Epithelial cell of proximal tubule (primary cell): ENCODE measurements at places on chromosomes 3 and 15. TPM values are rescaled to one million over a fixed set of nuclear protein-coding genes. Genes with fewer than 3 reads are reported as not detected.

The BOC gene
- 1.0 and 3.5 TPM in 2 replicates for total RNA-seq

The GOLGA8T gene
- total RNA-seq: not detected in 2 replicates

The FOXB1 gene
- not detected in 2 replicates for total RNA-seq

The SCN11A gene
- not detected in 2 replicates for total RNA-seq

The CHL1 gene
- total RNA-seq: 0.17 TPM in 1 of 2 replicates, not detected in the other

The IL5RA gene
- not detected in 2 replicates for total RNA-seq

The ISLR gene
- total RNA-seq: not detected in 2 replicates

The CLPX gene
- total RNA-seq: 20.0 and 24.3 TPM in 2 replicates

The SPPL2A gene
- total RNA-seq: 87.0 and 95.9 TPM in 2 replicates

The HYKK gene
- total RNA-seq: 1.7 and 7.4 TPM in 2 replicates

The MUSTN1 gene
- total RNA-seq: not detected in 2 replicates

The RASL12 gene
- not detected in 2 replicates for total RNA-seq

DNA sequence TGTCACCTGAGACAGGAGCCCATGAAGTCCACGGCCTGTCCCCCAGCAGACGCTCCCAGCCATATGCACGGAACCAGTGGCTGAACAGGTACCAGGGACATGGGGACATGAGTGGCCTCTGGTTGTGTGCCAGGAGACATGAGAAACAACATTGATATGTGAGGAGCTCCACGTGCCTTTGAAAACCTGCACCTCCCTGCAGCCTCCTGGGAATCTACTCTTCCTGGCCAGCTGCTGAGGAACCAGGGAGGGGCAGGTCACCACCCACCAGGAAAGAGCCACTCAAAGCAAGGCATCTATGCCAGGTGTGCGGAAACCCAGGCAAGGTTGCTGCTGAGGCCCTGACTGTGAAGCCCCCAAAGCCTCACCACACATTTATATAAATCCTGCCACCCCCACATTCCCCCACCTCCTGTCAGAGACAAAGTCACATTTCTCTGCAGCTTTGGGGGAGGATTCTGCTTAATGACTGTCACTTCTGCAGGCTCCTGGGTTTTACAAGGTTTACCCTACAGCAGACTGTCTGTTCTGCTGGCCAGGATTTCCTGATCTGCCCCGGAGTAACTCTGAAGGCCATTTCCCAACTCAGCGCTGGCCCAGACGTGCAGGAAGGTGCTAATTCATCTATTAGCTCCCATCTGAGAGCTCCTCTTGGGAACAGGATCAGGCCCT lies 110.8 kb downstream of the ADCY5 start:
- DNase-seq: no peak

DNA sequence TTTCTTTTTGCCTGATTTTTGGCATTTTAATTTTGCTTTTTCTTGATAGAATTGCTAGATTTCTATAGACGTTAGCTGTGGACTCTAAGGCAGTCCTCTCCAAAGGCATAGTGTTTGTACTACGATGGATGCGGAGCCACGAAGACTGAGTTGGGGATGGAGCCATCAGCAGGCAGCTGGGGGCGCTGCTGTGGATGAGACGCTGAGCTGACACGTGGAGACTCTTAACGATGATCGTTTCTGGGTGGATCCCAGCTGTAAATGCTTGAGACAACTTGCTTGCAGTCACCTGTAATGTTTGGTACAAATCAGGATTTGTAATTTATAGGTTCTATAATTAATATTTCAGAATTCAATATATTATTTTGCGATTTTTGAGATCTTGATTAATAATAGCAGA lies 13.3 kb upstream of the PPP1R2 start:
- DNase-seq: no peak

DNA sequence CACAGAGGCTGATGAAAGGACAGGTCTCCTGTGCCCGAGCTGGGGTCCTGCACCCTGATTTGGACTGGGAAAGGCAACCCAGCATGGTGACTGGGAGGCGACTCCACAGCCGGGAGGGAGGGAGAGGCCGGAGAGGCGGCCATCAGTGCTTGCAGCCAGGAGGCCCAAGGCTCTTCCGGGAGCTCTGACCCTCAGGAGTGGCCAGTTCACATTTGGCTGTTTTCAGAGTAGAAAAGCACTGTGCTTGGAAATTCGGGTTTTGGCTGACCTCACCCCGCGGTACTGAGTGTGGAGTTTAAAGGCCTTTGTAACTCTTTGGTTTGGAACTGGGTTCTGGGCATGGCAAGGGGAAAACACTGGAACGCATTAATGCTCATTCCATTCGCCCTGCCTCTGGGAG lies 31.9 kb downstream of the SMAD6 start:
- no peak for DNase-seq

GRCh38 chr3:71625676-71626075 lies 42.1 kb upstream of the FOXP1 start:
- DNase-seq: no peak

GRCh38 chr15:39596358-39597051 lies 15.6 kb downstream of the THBS1 start:
- DNase-seq: no peak

- no peak for DNase-seq
These were observed 35.3 kb downstream of the SRGAP3 start for GRCh38 chr3:9214185-9214584.

GRCh38 chr15:48842501-48842900 lies 31.6 kb upstream of the CEP152 start:
- DNase-seq: no peak

- no peak for DNase-seq
These were observed 937.2 kb downstream of the FHIT start for GRCh38 chr3:60313951-60314461.

- DNase-seq: no peak
These were observed 384 bp upstream of the LEKR1 start for GRCh38 chr3:156825795-156826143.

DNA sequence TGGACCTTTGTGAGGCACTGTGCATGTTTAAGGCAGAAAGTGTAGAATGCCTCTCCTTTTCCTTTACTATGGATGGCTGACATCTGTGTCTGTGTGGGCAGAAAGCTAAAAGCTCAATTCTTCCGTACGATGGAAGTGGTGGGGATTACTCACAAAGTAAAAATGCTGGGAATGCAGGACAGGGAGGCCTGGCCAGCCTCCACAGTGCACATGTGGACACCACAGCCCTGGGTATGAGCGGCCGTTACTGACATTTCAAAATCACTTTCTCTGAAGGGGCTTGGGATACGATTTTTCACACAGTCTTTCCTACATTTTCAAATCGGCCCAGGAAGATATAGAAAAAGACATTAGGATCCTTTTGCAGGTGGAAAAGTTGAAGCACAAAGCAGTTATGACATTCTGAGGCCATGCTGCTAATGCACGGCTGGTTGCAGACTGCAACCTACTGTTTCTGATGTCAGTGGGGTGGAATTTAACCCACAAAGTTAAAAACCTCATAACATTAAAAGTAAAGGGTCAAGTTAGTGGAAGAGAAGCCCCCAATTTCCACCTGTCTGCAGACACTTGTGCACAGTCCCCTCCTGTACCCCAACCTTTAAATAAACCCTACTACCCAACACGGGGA lies 27.9 kb downstream of the EHD4 start:
- peak; percentile 69 for DNase-seq

GRCh38 chr3:140268610-140269009 lies 333.6 kb downstream of the CLSTN2 start:
- DNase-seq: no peak

GRCh38 chr3:72728958-72729467 lies 119.2 kb downstream of the SHQ1 start:
- no peak for DNase-seq

DNA sequence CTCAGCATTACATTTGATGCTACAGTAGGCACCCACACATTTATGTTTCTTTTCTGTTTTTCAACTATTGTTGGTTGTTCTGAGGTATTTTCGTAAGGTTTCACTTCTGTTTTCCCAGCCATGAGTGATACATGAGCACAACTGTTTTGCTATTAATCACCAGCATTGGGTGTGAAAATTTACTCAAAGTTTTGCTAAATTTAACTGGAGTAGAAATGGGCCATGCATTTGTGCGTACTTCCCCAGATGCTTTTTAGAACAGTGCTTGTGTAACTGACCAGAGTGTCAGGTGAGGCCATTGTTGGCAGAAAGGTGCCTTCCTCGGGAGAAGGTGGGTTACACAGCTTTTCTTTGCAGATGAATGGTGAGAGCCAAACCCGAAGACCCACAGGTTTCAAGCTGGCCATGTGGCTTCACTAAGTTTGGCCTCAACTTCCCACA lies 70.4 kb downstream of the ST6GAL1 start:
- no peak for DNase-seq

GRCh38 chr3:178714925-178715832 lies 178.9 kb downstream of the KCNMB2 start:
- no peak for DNase-seq

DNA sequence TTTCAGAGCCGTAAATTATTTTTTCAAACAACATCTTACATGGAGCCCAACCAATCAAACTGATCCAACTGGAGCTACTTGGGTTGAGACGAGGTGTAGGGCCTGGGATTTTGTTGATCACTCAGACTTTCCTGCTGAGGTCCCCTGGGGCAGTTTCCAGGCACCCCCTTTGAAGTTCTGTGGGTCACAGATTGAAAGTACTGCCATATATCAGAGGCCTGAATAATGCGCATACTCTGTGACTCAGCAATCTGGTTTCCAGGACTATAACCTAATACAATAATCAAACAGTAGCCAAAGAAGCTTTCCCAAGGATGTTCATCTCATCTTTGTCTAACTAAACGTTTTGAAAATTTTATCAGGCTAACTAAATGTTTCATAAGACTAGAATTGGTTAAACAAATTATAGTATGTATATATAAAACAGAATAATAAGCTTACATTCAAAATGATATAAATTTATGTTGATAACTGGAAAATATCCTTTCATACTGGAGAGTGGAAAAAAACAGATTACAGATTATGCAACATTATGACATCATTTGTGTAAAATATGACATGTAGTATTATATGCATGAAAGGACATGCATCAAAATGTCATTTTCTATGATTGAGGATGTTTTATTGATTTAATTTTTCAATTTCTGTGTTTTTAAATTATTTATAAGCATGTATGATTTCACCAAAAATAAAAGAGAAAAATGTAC lies 617.1 kb downstream of the NTRK3 start:
- no peak for DNase-seq

DNA sequence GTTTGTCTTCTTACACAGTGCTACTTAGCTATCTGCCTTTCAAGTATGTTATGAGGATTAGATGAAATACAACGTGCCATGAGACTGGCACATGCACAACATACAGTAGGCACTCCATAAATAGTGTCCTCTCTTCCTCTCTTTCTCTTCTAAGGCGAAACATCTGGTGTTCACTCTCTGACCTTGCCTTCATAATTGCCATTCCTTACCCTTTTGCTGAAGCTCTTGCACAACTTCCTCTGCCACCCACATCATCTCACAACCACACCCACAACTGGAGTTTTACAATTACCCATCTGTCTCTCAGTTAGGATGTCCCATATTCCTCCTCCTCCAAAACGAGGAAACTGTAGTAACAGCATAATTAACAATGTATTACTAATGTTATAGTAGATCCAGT lies 26.4 kb upstream of the ACP3 start:
- no peak for DNase-seq

DNA sequence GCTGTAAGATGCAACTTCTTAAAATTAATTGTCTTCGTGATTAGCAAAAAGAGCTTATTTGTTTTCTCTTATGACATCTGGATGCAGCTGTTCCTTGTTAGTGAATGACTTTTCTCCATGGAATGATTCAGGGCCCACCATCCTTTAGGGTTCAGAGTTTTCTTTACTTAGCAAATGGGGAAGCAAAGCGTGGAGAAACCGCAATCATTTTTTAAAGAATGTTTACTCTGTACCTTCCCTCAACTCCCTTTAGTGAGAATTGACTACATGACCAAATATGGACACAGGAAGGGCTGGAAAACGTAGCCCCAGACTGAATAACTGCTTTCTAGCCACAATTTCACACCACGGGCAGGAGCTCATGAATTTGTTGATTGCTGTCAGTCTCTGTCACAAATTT lies 130.1 kb downstream of the EDEM1 start:
- no peak for DNase-seq

GRCh38 chr15:40471105-40471807 lies 472 bp downstream of the CHST14 start:
- no peak for DNase-seq

GRCh38 chr3:149609595-149609994 lies 48.2 kb downstream of the WWTR1 start:
- DNase-seq: no peak

- DNase-seq: no peak
These were observed 619 bp upstream of the CMTM8 start for GRCh38 chr3:32237670-32238452.

GRCh38 chr15:24823473-24823872 lies 131.3 kb upstream of the SNRPN start:
- DNase-seq: no peak

DNA sequence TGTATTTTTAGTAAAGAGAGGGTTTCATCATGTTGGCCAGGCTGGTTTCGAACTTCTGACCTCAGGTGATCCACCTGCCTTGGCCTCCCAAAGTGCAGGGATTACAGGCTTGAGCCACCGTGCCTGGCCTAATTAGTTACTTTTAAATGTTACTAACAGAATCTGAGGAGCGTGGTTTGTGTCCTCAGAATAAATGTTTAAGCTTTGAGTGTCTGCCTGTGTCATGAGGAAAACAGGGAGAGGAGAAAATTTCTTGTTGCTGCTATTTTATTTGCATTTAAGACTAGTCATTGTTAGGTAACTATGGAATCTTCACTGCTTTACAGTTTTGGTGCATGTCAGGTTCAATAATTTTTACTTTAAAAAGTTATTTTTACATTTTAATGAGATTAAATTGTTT lies 68.8 kb downstream of the TCF12 start:
- no peak for DNase-seq

DNA sequence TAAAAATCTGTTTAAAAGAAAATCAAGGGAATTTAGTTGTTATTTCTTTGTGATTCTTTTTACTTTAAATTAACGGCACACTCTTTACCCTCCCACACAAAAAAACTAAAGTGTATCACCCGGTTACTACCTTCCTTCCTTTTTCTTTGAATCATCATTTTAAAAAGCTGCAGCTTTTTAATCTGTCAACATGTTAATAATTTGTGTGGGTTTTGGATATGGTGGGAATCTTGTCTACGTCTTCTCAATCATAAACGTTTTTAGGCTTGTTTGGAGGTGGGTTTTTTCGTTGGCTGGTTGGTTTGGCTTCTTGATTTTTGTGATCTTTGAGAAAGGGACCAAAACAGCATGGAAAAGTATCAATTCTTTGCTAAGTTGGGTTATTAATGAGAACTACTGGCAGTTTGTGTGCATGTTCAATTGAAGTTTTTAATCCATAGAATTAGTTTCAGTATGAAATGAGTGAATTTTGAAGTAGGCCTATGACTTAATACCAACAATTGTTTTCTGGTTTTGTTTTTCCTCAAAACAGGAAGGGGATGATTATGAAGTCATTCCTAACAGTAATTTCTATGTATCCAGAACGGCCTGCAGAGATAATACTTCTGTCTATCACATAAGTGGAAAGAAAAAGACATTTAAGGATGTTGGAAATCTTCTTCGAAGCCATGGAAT lies 4.5 kb downstream of the SMC4 start:
- DNase-seq: no peak
